ENCODE measurements at places on chromosomes 7 and 10.
A peak's percentile ranks its signal among the peaks of the same experiment; 100 is the strongest.

GRCh38 chr7:95095259-95095965, 188.0 kb downstream of the PPP1R9A start:
- no peak for DNase-seq

DNA sequence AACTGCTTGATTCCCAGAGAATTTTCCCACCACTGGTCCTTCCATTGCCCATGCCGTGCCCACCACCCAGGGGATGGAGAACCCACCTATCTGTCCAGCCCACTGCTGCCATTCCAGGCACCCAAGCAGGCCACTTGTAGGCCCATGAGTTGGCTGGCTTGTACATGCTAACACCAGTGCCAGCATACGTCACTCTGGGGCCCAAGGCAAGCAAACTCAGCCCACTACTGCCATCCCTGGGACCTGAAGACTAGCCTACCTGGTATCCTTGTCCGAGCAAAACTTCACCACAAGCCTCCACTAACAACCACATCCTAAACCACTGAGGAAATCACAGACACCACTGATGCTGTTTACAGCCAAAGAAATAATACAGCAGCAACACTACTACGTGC, 44.7 kb upstream of the CDK6 start:
- DNase-seq = no peak

DNA sequence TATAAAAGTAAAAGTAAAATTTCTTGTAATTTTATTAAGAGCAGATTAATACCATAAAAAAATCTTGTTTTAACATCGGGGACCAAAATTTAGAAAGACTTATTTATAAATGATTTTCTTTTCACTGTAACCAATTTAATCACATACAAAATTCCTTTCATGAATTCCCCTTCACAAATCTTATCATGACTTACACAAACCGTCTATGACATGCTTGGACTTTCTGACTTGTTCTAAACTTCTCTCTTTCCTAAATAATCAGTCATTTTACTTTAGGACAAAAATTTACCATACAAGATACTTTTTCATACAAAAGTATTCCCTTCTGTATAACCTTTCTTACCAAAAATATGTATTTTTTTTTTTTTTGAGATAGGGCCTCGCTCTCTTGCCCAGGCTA, 9.3 kb downstream of the CROT start:
- DNase-seq = no peak

GRCh38 chr10:61901829-61902444, 438 bp downstream of the ARID5B start:
- no peak for DNase-seq

GRCh38 chr7:39535720-39536119, 30.5 kb upstream of the YAE1 start:
- DNase-seq = no peak

- no peak for DNase-seq
These were observed 24.2 kb downstream of the CRTAC1 start for GRCh38 chr10:98006266-98006665.

DNA sequence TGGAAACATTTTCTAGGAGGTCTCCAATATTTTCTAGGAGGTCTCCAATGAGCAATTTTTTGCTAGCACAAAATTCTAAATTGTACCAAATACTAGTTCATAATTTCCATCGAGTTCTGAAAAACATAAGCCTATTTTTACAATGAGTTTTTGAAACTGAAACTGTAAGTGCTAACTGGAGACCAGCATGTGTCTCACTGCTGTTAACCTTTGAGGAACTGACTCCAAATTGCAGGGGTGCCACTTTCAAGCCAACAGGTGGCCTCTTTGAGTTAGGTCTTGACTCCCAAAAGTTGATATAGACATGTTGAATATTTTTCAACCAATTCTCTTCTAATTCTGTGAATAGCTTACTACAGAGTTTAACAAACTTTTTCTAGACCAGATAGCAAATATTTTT, 58.8 kb downstream of the CAV1 start:
- no peak for DNase-seq

DNA sequence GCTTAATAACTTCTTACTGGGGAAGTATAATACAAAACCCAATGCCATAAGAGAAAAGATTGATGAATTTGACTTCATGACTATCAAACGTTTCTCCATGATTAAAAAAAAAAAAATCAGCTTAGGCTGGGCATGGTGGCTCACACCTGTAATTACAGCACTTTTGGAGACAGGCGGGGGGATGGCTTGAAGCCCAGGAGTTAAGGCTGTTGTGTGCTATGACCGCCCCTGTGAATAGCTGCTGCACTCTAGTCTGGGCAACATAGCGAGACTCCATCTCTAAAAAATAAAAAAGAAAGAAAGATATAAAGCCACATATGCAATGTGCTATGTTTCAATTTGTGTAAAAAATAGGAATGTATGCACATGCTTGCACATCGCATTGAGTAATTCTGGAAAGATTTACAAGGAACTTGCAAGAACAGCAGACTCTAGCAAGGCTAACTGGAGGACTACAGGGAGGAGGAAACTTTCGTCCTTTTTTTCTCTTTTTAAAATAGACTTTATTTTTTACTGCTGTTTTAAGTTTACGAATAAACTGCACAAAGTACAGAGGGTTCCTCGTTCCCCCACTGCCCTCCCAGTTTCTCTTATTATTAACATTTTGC, 10.3 kb upstream of the RARRES2 start:
- DNase-seq = no peak

- DNase-seq = no peak
These were observed 20.8 kb upstream of the UCN3 start for GRCh38 chr10:5343979-5344378.

- no peak for DNase-seq
These were observed 80.1 kb downstream of the THSD7A start for GRCh38 chr7:11751807-11752389.

GRCh38 chr10:42878134-42878820, 95.7 kb downstream of the BMS1 start:
- DNase-seq = no peak

GRCh38 chr10:88702848-88703597, 3.0 kb upstream of the LIPK start:
- no peak for DNase-seq

- no peak for DNase-seq
These were observed 129.4 kb downstream of the NRBF2 start for GRCh38 chr10:63262430-63263073.

DNA sequence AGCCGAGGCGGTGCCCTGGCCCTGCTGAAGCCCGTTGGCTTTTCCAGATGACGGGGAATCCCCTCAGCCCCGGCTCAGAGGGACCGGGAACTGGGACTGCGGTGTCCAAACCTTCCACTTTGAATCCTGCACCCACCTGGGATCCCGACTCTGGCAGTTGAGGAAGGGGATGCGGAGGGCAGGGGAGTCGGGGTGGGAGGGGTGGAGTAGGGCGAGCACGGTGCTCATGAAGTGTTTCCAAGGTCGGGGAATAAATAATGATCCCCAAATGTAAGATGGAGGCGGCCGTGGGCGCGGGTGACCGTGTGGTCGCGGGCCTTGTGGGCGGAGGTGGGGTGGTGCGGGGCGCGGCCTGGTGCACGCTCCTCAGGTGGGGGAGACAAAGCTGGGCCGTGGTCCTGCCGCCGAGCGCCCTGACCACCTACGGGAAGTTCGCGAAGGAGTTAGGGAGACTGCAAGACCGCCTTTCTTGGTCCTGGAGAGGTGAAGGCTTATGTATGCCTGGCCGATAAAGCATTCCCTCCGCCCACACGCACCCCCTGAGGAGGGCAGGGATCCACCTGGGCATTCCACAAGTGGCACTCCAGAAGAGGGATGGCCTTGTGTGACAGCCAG, 1.4 kb downstream of the MTURN start:
- no peak for DNase-seq

GRCh38 chr10:127738512-127739424, 1.8 kb downstream of the FOXI2 start:
- no peak for DNase-seq

DNA sequence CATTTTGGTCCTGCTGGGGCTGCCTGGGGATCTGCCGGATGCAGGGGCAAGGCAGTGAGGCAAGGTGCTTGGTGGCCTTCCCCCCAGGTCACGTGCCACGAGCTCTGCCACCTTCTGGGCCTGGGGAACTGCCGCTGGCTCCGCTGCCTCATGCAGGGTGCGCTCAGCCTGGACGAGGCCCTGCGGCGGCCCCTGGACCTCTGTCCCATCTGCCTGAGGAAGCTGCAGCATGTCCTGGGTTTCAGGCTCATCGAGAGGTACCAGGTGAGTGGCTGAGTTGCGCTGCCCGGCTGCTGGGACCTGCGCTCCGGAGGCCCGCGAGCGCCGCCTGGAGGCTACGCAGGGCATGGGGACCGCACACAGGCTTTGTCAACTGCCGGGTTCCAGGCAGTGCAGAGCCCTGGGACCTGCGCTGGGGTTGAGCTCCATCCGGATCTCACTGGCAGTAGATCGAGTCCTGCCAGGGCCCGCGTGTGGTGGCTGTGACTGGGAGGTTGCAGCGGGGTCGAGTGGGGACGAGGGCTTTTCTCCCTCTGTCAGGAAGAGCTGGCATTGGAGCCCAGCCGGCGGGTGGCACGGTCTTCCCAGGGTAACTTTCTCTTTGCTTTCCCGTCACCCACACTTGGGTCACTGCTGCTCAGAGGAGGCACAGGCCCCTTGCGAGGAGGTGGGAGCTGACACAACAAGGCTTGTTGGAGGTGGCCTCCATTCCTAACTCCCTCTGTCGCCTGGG, 21.7 kb downstream of the AMZ1 start:
- DNase-seq = peak; percentile 54

GRCh38 chr7:90502539-90502938, 33.1 kb downstream of the PTTG1IP2 start:
- DNase-seq = no peak

DNA sequence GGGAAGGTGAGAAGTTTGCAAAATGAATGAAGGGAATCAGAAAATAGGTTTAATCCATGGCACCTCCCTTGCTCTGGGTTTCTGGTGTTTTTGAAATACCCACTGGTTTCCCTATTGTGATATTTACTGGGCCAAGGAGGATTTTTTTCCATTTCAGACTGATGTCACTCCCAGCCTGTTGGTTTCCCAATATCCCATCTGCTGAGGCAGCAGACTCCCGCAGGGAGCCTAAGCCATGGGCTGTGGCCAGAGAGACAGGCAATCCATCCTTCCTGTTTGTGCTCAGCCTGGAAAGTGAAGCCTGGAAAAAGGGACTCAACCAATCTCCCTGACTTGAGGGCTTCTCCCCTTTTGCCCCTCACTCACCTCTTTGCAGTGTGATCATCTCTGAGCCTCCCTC, 22.8 kb downstream of the FAM107B start:
- DNase-seq = no peak

DNA sequence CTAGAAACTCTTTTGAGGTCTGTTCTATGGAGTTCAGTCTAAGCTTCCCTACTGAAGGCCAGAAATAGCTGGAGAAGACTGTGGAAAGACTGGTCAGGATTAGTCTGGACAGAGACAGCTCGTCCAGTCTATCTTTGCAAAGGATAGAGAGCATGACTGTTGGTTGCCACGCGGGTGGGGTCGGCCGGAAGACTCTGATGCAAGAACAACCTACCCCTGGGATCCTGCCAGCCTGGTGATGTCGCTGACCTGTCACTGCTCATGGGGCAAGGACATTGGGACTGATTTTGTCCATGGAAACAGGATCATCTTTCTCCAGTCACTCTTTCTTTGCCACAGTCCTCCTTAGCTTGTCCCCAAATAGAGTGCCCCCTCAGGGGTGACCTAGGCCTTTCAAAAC, 337.6 kb upstream of the NPSR1 start:
- DNase-seq = no peak

- no peak for DNase-seq
These were observed 186.4 kb downstream of the LRRC4 start for GRCh38 chr7:127844707-127845331.

- DNase-seq = no peak
These were observed 211.8 kb upstream of the FOXK1 start for GRCh38 chr7:4470246-4470645.

DNA sequence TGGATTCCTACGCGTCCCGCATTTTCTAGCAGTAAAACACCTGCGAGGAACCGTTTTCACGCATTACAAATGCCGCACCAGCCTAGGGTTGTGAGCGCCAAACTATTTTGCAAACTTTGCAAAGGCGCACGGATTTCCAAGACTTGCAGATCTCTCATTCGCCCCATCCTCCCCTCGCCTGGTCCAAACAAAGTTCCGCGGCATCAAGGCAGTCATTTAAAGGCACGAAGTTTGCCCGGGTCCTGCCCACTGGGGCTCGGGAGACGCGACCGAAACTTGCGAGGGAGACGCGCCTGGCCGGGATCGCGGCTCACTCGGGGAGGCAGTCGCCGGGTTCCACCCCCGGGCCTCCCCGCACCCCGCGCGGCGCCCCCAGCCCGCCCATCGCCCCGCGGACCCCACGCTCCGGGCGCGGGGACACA, 613 bp downstream of the USP6NL start:
- no peak for DNase-seq
